ENCODE measurements at places on chromosomes 12 and 14.

GRCh38 chr12:49040364-49040855, 20.2 kb downstream of the KMT2D start:
- DNase-seq = no peak

GRCh38 chr14:93715279-93715927, 72.9 kb downstream of the PRIMA1 start:
- no peak for DNase-seq

DNA sequence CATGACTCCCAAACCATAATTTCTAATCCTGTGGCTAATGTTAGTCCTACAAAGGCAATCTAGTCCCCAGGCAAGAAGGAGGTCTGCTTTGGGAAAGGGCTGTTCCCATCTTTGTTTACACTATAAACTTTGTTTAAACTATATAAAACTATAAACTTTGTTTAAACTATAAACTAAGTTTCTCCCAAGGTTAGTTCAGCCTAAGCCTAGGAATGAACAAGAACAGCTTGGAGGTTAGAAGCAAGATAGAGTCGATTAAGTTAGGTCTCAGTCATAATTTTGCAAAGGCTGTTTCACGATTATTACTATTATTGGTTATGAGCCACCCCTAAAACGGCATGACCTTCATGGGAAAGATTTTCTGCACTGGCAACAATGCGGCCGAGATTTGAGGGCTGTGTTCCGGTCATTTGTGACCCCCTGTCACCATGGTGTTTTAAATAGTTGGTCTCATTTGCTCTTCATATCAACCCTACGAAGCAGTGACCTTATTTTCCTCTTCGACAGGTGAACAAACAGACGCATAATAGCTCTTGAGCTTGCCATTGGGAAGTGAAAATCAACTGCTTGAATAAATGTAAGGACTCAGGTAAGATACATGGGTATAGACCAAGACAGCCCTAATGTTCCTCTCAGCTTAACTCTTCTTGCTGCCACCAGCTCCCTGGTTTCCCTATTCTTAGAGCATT, 322.6 kb upstream of the TMEM132C start:
- no peak for DNase-seq

GRCh38 chr12:21529456-21529855, 3.4 kb downstream of the SPX start:
- DNase-seq = no peak

DNA sequence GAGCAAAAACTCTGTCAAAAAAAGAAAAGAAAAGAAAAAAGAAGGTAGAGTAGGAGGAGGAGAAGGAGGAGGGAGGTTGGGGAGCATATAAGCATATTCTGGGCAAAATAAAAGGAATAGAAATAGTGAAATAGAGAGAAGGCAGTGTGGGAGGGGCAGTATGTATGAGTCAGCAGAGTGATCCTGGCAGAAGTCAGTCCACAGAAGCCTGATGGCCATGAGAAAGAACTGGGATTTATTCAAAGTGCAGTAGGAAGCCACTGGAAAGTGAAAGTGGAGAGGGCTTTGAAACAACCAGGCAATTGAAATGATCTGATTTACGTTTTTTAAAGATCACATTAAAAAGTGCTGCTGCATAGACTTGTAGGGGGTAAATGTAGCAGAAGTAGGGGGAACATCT, 368.6 kb upstream of the USP15 start:
- no peak for DNase-seq

DNA sequence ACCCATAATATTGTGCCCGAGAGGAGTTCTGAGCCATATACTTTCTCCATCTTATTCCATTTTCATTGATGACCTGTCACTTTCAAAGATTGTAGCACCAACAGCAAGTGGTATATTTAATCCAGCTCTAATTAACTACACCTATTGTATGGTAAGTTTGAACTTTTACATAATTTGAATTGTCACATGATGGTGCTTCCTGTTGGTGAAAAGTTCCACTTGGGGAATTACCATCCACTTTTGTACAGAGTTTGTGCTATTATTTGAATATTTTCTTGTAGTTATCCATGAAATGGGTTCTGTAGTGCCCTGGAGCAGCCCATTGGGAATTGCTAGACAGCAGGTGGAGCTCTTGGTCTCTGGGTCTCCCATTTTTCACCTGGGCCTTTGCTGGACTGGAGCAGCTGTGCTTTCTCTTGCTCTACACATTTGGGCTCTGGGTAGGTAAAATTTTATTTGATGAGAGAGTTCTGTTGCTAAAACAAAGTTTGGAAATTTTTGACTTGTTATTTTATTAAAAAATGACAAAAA, 3.0 kb downstream of the SMCO3 start:
- no peak for DNase-seq

DNA sequence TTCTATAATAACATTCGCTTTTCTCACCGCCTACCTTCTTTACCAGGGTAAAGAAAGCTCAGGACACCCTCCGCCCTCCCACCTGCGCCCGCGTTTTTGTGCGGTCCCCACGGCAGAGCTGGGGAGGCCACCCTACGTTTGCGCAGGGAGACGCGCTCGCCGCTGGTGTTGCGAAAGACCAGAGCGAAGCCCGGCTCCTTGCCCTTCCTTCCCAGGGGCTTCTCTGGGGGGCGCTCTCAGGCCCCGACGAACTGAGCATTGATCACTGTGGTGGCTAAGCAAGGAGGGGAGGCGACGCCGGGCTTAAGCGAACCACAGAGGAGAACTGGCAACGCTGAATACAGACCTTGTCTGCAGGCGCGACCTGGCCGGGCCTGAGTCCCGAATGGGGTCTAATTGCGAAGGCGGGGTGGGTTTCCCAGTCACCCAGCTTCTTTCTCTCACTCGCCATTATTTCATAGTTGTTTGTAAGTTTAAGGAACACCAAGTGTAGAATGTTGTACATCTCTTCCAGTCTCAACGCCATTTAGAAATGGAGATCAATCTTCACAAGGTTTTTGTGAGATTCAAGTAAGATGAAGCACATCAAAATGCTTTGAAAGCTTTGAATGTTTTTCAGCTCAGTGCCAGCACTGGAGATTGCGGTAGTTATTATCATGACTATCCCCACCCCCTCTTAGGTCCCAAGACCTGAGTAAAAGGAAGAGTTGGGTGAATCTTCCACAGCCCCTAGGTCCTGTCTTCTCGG, 1.7 kb upstream of the NKX2-1 start:
- DNase-seq = no peak

DNA sequence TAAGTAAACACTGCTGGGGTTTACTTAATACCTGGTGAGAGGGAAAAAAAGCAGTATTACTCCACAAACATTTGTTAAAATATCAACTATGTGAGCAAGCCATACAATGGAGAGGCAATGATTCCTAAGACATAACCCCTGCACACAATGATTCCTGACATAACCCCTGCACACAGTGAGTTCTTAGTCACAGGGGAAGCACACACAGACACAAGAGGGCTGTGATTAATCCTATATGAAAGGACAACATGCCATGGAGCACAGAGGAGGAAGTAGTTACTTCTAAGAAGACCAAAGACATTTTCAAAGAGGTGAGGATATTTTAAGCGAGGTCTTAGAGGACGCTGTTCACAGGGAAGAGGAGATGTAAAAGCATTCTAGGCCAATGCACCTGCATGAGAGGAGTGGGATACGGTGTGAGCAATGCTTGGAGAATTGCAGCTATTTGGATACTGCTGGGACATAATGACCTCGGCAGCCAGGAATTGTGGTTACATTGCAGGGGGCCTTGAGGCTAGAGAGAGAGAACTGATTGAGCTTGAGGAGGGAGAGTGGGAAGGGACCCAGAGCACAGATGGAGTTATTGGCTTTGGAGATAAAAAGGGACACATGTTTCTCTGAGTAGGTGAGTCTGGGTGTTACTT, 211.9 kb downstream of the APAF1 start:
- no peak for DNase-seq

DNA sequence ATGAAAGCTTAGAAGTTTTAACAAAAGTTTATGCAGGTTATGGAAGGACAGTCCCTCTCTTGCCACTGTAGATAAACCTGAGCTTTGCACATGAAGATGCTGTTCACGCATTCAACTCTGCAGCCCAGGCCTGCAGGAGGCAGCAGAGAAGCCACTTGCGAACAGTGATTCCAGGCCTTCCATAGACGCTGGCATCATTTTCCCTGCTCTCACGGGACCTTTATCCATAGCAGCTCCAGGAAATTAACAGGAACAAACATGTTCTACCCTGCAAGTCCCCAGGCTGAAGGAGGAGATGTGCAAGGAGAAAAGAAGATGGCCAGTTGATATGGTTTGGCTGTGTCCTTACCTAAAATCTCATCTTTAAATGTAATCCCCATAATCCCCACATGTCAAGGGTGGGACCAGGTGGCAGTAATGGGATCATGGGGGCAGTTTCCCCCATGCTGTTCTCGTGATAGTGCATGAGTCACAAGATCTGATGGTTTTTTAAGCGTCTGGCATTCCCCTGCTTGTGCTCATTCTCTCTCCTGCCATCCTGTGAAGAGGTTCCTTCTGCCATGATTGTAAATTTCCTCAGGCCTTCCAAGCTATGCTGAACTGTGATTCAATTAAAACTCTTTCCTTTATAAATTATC, 2.0 kb downstream of the ERP27 start:
- DNase-seq = no peak
